ENCODE measurements at places on chromosomes 6 and 20.

GRCh38 chr6:159788753-159789376 lies 537 bp downstream of the TCP1 start:
- DNase-seq: no peak
- H3K36me3 ChIP-seq: peaks cover 34% of the 10 kb centered on the region
- peak overlapping the region; percentile 91 for H3K27ac ChIP-seq
- peak overlapping the region; percentile 93 for H3K4me3 ChIP-seq
- peaks cover 11% of the 10 kb centered on the region for H3K4me1 ChIP-seq

- H3K27me3 ChIP-seq: no peaks in the 10 kb centered on the region
- no peak for DNase-seq
- no peak overlapping the region for H3K4me3 ChIP-seq
- H3K27ac ChIP-seq: no peak overlapping the region
- no peaks in the 10 kb centered on the region for H3K4me1 ChIP-seq
Measured at GRCh38 chr20:35551503-35551902, 9.6 kb downstream of the ERGIC3 start.

DNA sequence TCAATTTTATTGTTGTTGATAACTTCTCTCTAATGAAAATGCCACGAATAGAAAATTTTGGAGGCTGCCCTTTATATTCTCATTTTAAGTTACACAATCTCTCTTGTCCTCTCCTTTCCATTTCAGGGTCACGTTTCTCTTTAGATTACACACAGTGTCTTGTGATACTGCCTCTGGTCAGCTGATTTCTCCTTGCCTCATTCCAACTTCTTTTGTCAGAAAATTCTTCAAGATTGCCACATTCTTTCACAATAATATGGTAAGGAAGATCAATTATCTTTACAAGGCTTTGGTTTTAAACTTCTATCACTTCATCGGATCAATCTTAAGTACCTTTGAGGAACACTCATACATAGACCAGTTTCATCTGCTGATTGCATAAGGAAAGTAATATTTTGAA lies 370.3 kb downstream of the RFPL4B start:
- H3K36me3 ChIP-seq: no peaks in the 10 kb centered on the region
- H3K27me3 ChIP-seq: no peaks in the 10 kb centered on the region
- no peak overlapping the region for H3K27ac ChIP-seq
- no peaks in the 10 kb centered on the region for H3K4me1 ChIP-seq

- H3K27ac ChIP-seq: no peak overlapping the region
- H3K36me3 ChIP-seq: no peaks in the 10 kb centered on the region
- no peaks in the 10 kb centered on the region for H3K27me3 ChIP-seq
- peak overlapping the region; percentile 85 for H3K4me3 ChIP-seq
- DNase-seq: no peak
Measured at GRCh38 chr6:69795469-69796072, 1.2 kb downstream of the LMBRD1 start.
